NCI-H1048 (cell line): ENCODE measurements at places on chromosomes 4 and X.
A peak's percentile ranks its signal among the peaks of the same experiment; 100 is the strongest.

DNA sequence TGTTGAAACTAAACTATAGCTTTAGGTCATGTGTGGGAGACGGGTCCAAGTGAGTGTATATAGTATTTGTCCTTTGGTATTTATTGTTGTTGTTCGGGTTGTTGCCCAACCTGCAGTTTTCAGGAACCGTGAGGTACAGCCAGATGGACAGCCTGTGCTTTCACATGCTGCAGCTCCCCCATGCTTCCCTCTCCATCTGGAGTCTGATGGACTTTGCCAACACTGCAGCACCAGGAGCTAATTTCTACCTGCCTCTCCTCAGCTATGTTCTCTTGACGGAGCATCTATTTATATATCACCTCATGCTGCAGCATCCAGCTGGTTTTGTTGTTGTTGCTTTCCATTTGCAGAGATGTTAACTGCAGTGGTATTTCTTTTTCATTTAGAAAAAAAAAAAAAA, 80.1 kb downstream of the TLL1 start:
- DNase-seq: no peak

- DNase-seq: no peak
Measured at GRCh38 chr4:15926486-15926885, 12.1 kb downstream of the FGFBP1 start.

DNA sequence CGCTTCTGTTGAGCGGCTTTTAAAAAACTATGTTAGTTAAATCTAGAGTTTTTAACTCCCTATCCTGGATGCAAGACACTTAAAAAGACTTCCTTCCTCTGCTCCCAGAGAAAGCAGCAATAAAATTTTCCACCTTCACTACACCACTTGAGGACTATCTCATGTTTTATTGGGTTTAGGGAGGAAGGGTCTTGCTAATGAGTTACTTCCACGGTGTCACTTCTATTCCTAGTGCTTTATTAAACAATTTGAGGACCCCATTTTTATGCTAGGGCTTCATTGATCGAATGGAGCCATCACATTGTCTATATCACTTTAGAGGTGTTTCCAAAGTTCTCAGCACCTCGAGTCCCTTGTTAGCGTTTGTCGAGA, 3.7 kb upstream of the STIM2 start:
- DNase-seq: no peak

GRCh38 chrX:114583646-114584374, at the start of gene HTR2C:
TSS of gene HTR2C (plus strand) at chrX:114584086. CDS start at chrX:114726937, 142,851 bp downstream.
- DNase-seq: no peak

GRCh38 chr4:79178760-79179159, 147.1 kb downstream of the NAA11 start:
- DNase-seq: no peak

- no peak for DNase-seq
Measured at GRCh38 chr4:152265149-152265621, 270.7 kb downstream of the FBXW7 start.

GRCh38 chr4:65635051-65635821, 35.1 kb downstream of the EPHA5 start:
- DNase-seq: no peak

DNA sequence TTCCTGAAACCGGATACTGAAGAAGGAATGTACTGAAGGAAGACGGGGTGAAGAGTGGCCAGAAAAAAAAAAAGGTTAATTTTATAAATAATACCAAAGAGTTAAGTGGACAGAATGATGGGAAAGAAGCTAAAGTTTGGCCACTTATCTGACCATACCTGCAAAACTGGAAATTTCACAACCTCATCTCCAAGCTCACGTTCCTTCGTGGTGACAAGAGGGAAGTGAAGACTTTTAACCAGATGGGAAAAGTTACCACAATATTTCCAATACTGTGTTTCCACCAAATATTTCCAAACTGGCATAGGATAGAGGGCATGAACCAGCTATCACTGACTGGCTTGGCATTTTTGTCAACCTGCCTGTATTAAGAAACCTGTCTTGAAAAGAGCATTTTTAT, 56.4 kb downstream of the MAML3 start:
- no peak for DNase-seq

DNA sequence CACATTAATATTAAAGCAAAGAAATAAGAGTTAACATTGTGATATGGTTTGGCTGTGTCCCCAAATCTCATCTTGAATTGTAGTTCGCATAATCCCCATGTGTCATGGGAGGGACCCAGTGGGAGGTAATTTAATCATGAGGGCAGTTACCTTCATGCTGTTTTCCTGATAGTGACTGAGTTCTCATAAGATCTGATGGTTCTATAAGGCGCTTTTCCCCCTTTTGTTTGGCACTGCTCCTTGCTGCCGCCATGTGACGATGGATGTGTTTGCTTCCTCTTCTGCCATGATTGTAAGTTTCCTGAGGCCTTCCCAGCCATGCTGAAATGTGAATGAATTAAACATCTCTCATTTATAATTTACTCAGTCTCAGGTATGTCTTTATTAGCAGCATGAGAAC, 153.8 kb upstream of the GALNT7 start:
- no peak for DNase-seq

DNA sequence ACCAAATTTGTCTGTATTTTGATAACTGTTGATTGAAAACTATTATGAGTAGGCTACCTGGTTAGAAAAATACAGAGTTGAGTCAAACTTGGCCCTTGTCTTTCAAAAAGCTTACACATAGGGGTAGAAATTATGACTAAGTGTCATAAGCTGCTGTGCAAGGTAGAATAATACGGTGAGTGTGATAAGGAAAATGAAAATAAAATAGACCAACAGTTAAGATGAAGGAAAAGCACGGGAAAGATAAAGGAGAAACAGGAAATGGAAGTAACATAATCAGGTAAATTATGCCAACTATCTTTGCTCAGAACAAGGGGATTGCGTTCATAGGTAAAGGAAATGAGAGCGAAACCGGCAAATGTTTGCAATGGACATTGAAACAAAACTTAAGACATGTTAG, 302.5 kb downstream of the PCDH7 start:
- DNase-seq: no peak

DNA sequence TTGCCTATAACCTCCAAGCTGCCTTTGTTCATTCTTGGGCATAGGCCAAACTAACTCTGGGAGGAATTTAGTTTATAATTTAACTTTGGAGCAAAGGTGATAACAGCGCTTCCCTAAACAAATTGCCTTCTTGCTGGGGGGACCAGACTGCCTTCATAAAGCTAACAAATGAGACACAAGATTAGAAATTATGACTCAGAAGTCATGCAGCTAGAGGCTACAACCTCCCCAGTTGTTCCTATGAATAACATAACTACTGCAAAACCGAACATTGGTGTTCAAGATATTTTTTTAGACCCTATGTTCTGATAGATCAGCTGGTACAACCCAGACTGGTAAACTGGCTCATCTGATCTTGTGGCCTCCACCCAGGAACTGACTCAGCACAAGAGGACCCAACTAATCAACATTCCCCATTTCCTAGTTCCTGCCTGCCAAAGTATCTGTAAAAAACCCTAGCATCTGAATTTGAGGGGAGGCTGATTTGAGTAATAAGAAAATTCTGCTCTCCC, 22.0 kb upstream of the TMPRSS11B start:
- no peak for DNase-seq

DNA sequence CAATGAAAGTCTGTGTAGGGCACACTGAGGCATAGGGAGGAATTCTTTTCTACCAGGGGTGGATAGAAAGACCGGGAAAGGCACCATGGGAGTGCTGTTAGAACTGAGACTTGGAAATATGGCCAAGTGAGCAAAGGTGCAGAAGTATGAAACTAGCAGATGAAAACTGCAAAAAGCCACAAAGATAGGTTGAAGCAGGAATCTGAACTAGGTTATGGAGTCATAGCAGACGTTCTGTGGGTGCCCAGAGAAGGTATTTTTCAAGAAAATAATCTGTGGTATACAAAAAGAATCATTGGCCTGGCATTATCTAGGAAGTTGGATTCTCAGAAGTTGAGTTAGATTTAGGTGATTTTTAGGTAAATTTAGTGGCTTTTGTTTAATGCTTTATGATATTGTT, 48.5 kb downstream of the SMAD1 start:
- DNase-seq: no peak

- no peak for DNase-seq
Measured at GRCh38 chr4:54032558-54033135, 31.8 kb downstream of the CHIC2 start.

DNA sequence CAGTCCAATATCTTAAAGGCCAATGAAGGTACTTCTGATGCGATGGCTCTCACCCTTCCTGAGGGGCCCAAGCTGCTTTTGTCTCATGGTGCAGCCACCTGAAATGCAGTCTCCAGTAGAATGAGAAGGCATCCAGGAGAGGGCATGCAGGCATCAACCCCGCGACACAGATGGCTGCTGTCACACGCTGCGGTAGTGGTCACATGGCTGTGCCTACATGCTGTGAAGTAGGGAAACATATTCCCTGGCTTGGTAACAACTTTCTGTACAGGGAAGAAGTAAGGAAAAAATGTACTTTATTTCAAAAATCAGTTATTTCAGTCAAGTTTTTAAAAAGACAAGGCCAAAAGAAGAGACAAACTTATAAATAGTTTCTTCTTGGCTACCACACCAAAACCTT, 139.9 kb downstream of the TRIML1 start:
- no peak for DNase-seq

DNA sequence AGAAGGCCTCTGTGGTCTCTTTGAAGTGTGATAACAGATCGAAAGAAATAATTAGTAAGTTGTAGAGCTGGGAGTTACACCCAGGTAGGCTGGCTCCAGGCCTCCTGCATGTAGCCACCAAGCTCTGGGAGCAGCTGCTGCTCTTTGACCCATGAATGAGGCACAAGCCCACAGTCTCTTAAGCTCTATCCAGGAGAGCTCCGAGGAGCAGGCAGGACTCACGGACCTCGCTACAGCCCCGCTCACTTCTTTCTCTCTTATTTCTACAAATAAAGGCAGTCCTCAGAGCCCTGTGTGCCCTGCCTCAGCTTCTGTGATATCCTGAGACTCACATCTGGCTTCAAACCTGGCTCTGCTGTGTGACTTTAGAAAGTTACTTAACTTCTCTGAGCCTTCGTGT, 86.9 kb downstream of the EVC start:
- no peak for DNase-seq

- DNase-seq: no peak
Measured at GRCh38 chrX:110089656-110090403, 86.9 kb downstream of the TMEM164 start.

DNA sequence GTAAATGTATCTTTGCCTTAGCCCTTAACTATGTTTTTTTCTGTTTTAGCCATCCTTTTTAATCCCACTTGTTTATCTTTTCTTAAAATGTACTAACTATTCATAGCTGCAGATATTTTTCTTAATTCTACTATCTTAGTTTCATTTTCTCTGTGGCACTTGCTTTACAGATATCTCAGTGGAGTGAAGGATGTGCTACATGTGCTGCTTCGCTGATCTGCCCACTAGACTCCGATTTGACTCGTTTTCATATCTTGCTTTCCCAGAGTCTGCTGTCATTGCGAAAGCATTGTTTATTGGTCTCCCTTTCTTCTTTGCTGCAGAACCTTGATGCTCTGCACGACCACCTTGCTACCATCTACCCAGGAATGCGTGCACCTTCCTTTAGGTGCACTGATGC, 30.6 kb downstream of the GUCY1B1 start:
- DNase-seq: no peak

GRCh38 chr4:120218981-120219380, 152.3 kb upstream of the MAD2L1 start:
- no peak for DNase-seq

DNA sequence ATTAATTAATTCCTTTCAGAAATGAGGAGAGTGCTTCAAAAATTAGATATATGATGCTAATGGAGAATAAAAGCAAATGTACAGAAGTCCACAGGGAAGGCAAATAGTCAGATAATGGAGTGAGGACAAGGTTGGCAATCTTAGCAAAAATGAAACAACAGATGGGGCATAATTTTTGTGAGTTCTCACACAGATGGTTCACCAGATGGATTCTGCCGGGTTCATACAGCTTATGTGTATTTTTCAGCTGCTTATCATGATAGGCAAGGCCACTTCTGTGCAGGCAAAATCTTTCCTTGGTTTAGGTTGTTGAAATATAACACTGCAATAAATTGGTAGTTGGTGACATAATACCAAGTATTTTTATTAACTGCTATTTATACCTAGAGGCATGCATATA, 1539.0 kb upstream of the IGFBP7 start:
- no peak for DNase-seq

DNA sequence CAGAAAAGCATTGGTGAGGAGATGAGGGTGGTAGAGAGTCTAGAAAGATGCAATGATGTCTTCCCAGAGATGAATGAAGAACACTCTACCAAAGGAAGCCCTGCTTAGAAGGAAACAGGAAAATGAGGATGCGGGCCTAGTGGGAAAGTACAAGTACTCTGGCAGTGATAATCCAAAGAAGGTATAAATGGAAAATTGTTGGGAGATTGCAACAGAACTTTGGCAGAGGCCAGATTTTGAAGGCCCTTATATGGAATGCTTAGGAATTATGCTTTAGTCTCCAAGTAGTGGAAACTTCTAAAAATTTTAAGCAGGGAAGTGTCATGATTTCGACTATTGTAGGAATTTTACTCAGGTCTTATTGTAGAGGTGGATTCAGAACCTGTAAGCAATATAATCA, 11.0 kb downstream of the ARSJ start:
- no peak for DNase-seq

- DNase-seq: peak; percentile 25
Measured at GRCh38 chr4:22721204-22721603, 28.5 kb downstream of the GBA3 start.

DNA sequence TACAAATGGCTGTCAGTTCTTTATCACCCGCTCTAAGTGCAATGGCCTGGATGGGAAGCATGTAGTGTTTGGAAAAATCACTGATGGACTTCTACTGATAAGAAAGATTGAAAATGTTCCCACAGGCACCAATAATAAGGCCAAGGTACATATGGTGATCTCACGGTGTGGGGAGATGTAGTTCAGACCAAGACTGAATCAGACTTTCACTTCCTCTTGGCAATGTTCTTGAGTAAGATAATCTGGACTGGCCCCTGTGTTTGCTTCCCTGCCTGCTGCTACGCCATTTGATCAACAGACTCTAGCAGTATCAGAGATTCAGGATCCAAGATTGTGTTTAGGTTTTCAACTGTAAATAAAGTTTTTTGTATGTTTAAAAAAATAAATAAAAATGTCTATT, 682.2 kb upstream of the AMOT start:
- no peak for DNase-seq

- no peak for DNase-seq
Measured at GRCh38 chr4:986428-986878, 391 bp upstream of the IDUA start.

- DNase-seq: no peak
Measured at GRCh38 chr4:69748173-69748572, 12.2 kb downstream of the SULT1B1 start.

DNA sequence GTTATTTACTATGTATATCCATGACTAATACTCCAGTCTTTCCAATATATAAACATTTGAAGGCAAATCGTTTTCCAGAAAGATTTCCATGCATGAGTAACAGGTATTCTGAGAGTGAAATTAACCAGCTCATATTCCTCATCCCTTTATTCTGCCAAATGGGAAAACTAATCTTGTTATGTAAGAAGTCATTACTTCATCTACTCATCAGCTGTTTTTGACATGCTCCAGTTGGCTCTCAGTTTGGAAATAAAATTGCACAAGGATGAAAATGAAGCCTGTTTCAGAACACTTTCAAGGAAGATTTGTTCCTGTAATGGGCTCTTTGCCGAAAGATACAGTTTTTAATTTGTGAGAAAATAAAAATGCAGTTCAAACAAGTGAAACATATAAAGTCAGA, 121.9 kb downstream of the KCTD8 start:
- DNase-seq: no peak

- DNase-seq: no peak
Measured at GRCh38 chr4:131091896-131092295, 1995.9 kb downstream of the C4orf33 start.
